Neural crest cell (in vitro differentiated cells): ENCODE measurements at places on chromosomes 16 and 17. TPM values are rescaled to one million over a fixed set of nuclear protein-coding genes. Genes with fewer than 3 reads are reported as not detected.

CRYM gene
- total RNA-seq, result 1.2 and 2.2 TPM in 2 replicates

ODAD4 gene
- 4.2 and 4.8 TPM in 2 replicates for total RNA-seq

DNA sequence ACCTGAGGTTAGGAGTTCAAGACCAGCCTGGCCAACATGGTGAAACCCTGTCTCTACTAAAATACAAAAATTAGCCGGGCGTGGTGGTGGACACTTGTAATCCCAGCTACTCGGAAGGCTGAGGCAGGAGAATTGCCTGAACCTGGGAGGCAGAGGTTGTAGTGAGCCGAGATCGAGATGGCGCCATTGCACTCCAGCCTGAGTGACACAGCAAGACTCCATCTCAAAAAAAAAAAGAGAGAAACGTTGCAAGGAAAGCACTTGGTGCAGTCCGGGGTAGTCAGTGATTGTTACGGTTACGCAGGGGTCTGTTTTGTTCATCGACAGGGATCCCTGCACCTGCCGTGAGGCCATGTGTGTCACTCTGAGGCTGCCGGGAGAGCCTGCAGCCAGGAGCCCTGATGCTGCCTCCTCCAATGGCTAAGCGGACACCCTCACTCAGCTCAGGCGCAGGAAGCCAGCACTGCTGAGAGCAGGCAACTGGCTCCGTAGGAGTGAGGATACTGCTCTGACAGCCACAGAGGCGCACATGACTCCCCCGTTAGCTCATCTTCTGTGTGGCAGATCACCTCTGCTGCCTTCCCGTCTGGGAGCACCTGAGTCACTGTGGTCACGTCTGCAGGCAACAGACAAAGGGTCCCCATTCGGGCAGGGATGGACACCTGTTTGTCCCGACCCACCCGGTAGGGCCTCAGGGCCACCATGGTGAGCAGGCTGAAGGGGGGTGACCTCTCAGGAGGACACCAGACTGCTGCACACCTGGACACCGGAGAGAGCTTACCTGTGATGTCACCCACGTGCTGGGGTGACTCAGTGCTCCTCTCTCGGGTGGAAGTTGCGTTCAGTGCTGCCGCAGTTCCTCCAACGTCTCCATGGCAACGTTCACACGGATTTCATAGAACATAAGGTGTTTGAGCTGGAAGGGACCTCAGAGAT, 5.2 kb upstream of the RAB26 start:
- DNase-seq, result no peak

- DNase-seq, result no peak
Measured at GRCh38 chr17:77925831-77926543, 32.5 kb upstream of the TNRC6C start.

- DNase-seq, result no peak
Measured at GRCh38 chr16:102060-102855, 24.2 kb downstream of the MPG start.

DNA sequence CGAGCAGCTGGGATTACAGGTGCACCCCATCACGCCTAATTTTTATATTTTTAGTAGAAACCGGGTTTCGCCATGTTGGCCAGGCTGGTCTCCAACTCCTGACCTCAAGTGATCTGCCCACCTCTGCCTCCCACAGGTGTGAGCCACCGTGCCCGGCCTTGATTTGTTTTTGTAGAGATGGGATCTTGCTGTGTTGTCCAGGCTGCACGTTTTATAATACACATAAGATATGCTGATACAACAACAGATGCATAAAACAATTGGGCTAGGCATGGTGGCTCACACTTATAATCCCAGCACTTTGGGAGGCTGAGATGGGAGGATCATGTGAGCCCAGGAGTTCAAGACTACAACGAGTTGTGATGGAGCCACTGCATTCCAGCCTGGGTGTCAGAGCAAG, 6.0 kb downstream of the USP36 start:
- no peak for DNase-seq

GRCh38 chr16:89565506-89566372, 5.3 kb downstream of the RPL13 start:
- peak; percentile 68 for DNase-seq

DNA sequence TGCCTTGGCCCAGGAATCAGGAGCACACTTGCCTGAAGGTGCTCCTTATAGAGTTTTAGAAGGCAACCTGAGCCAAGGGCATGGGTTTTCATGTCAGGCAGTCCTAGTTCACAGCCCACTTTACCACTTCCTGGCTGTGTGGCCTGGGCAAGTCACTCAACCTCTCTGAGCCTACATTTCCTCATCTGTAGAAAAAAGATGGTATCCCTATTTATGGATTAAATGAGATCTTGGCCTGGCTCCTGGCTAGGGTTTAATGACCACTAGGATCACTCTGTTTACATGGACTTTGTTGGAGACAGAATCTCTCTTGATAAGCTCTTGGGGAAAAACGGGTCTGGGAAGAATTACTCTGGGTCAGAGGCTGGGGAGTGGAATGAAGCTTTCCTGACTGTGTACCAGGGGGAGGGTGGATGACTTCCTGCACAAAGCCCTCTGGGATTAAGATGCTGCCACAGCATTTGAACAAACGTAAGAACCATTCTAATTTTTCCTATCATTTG, 2.3 kb downstream of the MT2A start:
- DNase-seq, result no peak

DNA sequence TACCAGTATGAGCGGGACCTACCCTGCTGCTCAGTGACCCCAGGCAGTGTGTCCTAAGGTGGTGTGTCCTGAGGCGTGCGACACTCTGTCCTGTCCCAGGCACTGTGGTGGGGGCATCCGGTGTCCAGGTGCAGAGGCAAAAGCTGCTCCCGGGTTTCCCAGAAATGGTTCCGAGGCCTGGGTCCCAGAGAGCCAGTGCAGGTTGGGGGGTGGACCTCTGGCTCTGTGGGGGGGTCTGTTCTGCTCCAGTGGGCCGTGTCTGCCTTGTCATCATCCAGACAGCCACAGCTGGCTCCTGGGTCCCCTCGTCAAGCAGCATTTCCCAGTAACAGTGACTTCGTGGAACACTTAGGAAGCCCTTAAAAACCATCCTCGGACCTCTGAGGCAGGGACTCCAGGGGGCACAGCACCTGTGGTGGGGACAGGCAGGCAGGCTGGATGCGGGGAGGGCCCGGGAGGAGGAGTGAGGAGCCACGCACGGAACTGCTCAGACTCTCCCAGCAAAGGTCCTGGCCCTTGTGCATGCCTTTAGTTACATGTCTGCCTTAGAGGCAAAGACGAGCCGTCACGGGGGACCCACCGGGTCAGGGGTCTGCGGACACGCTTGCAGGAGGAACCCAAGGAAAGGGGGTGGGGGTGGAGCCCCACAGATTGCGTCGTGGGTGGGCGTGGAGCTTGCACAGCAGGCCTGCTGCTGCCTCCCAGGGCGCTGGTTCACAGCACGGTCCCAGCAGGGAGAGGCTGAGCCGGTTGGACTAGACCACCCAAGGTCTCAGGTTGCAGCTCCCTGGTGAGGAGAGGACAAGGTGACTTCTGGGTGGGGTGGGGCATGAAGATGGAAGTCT, 5.6 kb downstream of the SLC16A3 start:
- no peak for DNase-seq

DNA sequence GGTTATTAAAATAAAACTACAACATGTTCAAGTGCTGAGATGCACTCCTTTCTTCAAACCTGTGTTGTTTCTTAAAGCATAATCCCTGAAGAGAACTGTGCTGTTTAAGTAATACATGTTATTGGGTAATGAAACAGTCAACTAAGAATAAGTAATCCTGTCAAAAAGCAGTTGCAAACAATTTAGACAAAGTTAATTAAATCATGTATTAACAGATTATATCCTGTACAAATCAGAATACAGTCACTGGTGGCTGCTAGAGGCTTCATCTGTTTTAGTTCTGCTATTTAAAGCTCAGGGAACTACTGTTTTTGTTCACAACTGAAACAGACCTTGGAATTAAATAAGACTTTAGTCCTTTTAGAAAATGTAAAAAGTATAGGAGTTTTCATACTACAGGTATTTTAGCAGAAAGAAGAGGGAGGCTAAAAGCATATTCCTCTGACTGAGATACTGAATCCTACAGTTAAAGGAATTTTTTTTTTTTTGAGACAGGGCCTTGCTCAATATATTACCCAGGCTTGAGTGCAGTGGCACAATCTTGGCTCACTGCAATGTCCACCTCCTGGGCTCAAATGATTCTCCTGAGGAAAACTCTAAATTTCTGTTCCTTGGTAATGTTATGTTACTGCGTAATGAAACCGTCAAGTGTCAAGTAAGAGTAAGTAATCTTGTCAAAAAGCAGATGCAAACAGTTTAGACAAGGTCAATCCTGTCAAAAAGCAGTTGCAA, 27.3 kb upstream of the ITGA2B start:
- no peak for DNase-seq

OR2C1 gene
- 0.16 TPM in 1 of 2 replicates, not detected in the other for total RNA-seq

FBXO39 gene
- not detected in 2 replicates for total RNA-seq

GRCh38 chr16:15509051-15509592, 74.7 kb downstream of the BMERB1 start:
- no peak for DNase-seq

GRCh38 chr16:89720813-89721545, at the start of the genes VPS9D1 and ZNF276:
VPS9D1 (minus strand) TSS chr16:89720898; CDS start chr16:89720861, 37 bp downstream.
ZNF276 (plus strand) TSS chr16:89721537; CDS start chr16:89721641, 104 bp downstream.
- DNase-seq, result peak; percentile 68

CSH1 gene
- total RNA-seq, result not detected in 2 replicates

SNAI3 gene
- total RNA-seq, result not detected in 2 replicates

GRCh38 chr17:8163978-8164814, 1.4 kb upstream of the VAMP2 start:
- no peak for DNase-seq

DNA sequence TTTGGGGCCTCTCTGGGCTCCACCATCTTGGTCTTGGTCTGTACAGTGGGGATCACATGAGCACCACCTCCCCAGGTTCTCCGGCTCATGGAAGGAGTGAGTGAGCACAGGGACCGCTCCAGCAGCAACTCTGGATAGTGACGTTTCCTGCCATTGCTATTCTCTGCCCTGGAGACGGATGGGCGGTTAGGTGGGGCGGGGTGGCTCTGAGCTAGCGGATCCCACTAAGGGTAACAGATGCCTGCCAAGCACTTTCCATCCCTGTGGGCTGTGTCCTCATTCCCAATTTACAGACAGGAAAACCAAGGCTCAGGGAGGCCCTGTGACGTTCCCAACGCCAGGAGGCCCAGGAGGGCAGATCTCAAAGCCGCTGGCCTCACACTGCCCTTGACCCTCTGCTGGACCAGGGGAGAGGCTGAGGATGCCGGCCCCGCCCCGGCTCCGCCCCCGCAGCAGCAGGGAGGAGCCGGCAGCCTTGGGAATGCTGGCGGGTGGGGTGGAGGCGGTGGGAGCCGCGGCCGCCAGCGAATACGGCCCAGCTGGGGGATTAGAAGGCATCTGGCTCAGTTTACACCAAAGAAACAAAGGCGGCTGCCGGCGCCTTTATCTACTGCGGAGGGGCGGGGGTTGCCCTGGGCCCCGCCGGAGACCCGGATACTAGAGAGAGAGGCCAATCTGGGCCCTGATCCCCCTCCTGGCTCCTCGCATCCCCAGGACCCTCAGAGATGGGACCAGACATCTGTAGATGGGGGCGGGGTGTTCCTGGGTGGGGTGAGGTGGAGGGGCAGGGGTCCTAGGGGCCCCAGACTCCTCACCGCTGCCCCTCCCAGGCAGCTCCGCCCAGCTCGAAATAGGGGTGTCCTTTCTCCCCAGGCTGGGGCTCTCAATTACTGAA, 122.3 kb upstream of the CIBAR2 start:
- peak; percentile 68 for DNase-seq

DNA sequence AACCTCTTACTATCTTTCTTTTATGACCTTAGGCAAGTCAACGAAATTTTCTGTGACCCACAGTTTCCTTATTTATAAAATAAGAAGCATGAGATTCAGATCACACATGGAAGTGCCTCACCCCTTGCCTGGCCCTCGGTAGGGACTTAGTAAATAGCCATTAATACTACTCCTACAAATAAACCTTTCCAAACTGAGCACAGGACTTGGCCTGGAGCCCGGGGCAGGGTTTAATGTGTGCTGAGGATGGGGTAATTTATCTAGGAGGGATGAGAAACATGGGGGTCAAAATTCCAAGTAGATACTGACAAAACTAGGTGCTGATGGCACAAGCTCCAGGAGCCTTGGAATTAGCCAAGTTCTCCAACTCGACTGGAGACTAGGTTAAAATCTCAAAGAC, 35.0 kb downstream of the PITPNC1 start:
- no peak for DNase-seq

GRCh38 chr17:36661047-36661666, 59.8 kb downstream of the MRM1 start:
- no peak for DNase-seq

MARVELD3 gene
- not detected in 2 replicates for total RNA-seq

DNA sequence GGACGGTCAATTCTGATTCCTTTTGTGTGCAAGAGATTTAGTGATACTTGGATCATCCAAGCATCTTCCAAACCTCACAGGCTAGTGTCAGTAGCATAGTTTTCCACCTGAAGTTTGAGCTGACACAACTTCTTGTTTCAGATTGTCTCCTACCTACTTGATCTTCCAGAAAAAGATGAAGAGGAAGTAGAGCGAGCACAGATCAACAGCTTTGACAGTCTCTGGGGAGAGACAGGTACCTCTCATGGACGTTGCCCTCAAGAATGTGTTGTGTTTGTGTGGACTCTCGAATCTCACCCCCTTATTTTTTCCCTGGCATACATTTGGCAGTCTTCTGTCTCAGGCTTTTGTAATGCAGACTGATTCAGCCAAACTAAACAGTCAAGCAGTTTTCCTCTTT, 47.4 kb downstream of the CYB561 start:
- DNase-seq, result no peak

GRCh38 chr16:56181401-56181800, 9.9 kb upstream of the GNAO1 start:
- DNase-seq, result no peak

PDE6G gene
- total RNA-seq, result 0.45 and 0.79 TPM in 2 replicates
